ENCODE measurements at places on chromosomes 1 and 21.

DNA sequence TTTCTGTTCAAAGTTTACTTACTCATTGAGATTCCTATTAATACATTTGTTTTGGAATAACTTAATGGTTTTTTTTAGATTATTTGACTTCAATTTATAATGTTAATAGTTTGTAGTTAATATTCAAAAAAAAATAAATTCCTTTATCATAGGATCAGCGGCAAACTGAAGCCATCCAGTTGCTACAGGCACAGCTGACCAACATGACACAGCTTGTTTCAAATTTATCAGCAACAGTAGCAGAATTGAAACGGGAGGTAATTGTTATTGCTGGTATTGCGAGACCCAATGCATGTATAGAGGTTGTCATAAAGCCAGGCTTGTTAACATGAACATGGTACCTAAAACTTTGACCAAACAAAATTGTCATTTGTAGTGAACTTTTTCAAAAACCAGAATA, 59.0 kb upstream of the FASLG start:
- no peak for DNase-seq

DNA sequence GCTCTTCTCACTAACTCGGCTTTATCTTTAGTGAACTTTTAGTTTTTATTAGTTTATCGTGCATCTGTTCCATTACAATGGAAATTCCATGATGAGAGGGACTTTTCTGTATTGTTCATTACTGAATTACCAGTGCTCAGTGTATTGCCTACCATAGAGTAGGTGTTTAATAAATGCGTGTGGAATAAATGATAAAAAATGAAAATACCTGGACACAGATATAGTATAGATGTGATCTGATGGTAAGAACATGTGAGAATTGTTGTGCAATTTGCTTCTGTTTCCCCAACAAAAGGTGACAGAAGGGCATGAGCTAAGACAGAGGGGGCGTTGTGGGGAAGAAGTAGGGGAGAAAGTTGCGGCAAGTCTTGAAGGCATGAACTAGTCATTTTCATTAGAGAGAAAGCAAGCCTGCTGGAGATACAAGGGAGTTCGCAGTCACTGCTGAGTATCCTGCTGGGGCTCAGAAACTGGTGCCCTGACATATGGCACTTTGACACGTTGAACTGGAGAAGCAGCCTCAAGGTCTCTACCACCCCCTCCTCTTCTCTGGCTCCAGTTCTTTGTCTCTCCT, 5.6 kb upstream of the COG2 start:
- no peak for DNase-seq

DNA sequence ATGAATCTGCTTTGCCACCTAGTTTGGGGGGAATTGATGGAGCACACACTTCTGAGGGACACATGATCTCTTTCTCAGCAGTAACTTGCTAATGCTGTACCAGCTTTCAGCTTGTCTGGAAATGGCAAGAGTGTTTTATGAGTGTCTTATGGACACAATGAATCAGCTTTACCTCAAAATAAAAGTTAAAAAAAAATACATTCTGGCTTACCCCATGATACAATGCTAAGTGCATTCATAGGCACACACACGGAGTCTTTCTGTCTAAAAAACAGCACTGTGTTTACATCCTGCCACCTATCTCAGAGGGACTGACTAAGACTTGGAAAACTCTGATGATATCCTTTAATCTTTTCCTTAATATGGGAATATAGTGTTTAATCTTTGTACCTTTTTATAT, 455.5 kb upstream of the ADAMTS5 start:
- DNase-seq: no peak

- no peak for DNase-seq
Measured at GRCh38 chr1:5753549-5754421, 238.4 kb downstream of the NPHP4 start.

All from stimulated activated CD4-positive, alpha-beta T cell treated with anti-CD3 and anti-CD28 coated beads, Interleukin-1b, Interleukin-23, amount 100 ng/mL, for 24 hours (primary cell).